Uterus (tissue), 4 donors: ENCODE measurements at places on chromosomes 1 and 21.

GRCh38 chr1:43492826-43493225 is 37.9 kb upstream of the PTPRF start:
- no peak for DNase-seq

GRCh38 chr1:17273096-17273495 is 24.2 kb downstream of the PADI3 start:
- DNase-seq: no peak

- no peak for DNase-seq
Measured at GRCh38 chr1:243313635-243314536, 58.0 kb downstream of the SDCCAG8 start.

GRCh38 chr1:34845131-34845901 is 14.2 kb downstream of the SMIM12 start:
- DNase-seq: no peak

- no peak for DNase-seq
Measured at GRCh38 chr1:192629612-192630011, 6.3 kb upstream of the RGS13 start.

GRCh38 chr21:27291006-27291405 is 324.1 kb upstream of the ADAMTS5 start:
- no peak for DNase-seq
